ENCODE measurements at places on chromosomes 7 and 10. TPM values are rescaled to one million over a fixed set of nuclear protein-coding genes. Genes with fewer than 3 reads are reported as not detected.

DNA sequence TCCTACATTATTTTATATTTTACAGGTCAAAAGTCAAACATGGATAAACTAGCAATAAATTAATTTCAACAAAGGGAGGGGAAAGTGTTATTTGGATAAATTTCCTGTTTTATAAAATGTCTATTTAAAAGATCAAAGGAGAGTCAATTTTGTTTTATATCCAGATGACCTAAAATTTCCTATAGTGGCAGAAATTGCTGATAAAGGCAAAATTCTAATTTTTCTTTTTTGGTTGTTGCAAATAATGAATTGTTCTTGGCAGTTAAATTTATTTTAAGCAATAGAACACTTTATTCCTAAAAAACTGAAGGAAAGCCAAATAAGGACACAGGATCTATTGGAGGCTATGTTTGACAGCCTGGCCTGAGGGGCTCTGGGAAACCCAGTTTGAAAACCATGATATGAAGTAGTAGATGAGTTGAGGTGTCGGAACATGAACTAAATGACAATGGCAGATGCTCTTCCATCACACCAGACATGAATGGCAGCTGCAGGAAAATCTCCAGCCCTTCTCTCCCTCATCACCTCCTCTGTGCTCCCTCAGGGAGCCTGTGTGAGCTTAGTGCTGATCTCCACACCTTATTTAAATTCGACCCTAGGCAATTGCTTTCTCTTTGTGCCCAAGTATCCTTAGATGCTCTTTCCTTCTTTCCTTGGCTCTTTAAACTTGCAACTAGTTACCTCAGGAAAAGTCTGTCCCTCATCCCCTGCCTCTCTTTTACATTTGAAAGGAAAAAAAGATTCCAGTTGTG, 395.0 kb downstream of the THSD7A start:
- DNase-seq: no peak

DNA sequence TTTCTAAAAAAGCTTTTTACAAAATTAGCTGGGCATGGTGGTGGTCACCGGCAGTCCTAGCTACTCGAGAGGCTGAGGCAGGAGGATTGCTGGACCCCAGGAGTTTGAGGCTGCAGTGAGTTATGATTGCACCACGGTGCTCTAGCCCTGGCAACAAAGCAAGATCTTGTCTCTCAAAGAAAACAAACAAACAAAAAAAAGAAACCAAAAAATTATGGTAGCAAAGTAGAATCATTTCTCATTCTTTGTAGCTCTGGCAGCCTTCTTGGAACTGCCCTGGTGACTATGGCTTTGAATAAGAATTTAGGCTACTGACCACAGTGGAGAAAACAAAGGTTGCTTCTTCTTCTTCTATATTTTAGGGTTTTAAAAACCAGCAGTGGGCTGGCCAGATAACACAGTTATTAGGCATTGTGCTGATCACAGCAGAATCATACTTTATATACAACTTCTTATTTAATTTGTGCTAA, 41.9 kb upstream of the PRKAR2B start:
- DNase-seq: no peak

- DNase-seq: no peak
Observed at GRCh38 chr10:47165711-47166404, 134.1 kb upstream of the GDF10 start.

GRCh38 chr7:18995811-18996426, 121.5 kb downstream of the TWIST1 start:
- no peak for DNase-seq

- DNase-seq: no peak
Observed at GRCh38 chr7:149199234-149199995, 4.1 kb downstream of the ZNF282 start.

DNA sequence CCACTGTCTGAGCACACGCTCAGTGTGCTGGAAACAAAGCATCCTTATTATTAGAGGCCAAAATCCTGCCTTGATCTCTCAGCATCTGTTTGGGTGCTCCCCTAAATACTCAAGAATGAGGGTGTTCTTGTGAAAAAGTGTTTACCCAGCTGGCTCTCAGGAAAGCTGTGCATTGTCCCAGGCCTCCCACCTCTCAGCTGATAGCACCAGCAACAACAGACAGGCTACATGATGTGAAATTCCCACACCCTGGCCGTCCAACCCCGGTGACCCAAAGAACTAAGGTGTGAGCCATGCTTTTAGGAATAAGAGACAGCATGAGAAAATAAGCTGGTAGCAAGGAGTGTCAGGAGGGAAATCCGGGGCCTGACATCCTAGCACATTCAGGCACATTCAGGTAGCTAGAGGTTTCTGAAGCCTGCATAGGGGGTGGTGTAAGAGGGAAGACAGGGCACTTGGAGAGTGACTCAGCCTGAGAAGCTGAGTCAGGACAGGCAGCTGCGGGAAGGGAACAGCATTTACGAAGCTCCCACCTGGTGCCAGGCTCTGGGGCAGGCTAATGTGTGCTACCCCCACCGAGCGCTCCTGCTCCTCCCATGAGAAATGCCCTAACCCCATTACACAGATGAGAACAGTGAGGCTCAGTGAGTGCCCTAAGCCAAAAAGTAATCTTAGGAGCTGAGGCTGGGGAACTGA, 205.6 kb downstream of the GRID1 start:
- no peak for DNase-seq

DNA sequence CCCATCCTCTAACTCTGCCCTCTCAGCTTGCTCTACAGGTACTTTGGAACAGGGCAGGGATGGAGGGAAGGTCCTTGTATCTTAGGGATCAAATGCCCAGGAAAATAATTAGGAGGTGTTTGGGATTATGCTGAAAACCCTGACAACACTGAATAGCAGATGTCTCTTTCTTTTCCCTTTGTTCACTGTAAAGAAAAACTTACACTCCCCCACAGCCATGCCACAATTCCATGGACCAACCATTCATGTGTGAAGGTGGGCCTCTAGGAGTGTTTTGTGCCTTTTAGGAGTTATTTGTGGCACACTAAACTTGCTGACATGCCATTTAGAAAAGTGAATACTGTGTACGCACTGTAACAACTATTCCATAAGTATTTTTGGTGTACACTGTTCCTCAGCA, 108.1 kb downstream of the SNX10 start:
- DNase-seq: no peak

DNA sequence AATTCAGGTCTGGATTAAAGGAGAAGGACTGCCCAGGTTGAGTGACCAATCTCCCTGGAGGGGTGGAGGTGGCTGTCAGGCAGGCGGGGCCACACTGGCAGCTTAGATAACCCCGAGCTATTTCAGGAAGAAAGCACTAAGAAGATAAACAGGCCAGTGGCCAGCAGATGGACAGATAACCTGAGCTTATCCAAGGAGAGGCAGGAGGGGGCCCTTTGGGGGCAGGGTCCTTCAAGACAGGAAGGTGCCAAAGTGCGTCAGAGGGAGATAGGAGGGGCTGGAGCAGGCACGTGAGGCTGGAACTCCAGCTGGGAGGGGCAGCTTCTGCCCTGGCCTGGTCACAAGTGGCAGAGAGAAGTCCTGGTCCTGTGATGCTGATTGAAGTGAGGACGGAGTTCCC, 29.8 kb upstream of the PODXL start:
- no peak for DNase-seq

GRCh38 chr7:143361552-143362130, 872 bp downstream of the FAM131B start:
- DNase-seq: no peak

GRCh38 chr7:55567571-55567970, 4.7 kb downstream of the VOPP1 start:
- DNase-seq: no peak

- DNase-seq: no peak
Observed at GRCh38 chr10:100724531-100725027, 20.8 kb upstream of the PAX2 start.

GRCh38 chr7:110065121-110065520, 1025.8 kb upstream of the LRRN3 start:
- DNase-seq: no peak

- DNase-seq: no peak
Observed at GRCh38 chr10:71297343-71297742, 21.7 kb upstream of the SLC29A3 start.

DNA sequence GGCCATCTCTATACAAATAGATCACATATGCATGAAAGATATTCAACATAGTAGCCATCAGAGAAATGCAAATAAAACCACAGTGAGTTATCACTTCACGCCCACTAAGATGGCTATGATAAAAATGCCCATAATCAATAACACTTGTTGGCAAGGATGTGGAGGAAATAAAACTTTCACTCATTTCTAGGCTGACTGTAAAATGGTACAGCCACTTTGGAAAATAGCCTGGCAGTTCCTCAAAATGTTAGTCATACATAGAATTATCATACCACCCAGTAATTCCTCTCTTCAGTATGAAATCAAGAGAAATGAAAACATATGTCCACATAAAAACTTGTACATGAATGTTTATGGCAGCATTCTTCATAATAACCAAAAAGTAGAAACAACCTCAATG, 324.9 kb downstream of the LRRTM3 start:
- DNase-seq: no peak

GRCh38 chr7:3978839-3979238, 677.8 kb downstream of the SDK1 start:
- DNase-seq: no peak

DNA sequence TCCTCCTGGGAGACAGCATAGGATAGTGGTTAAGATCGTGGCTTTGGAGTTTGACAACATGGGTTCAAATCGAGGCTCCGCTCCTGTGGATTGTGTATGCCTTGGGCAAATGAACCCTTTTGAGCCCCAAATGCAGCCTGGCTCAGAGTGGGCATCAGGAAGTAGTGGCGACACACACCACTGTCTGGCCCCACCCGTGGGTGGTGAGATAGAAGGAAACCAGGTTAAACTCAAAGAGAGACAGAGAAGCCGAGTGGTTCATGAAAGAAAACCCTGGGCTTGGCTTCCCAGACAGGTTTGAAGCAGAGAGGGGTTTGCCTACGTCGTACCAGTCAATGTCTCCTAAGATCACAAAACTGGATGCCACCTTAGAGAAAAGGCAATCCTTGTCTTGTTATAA, 57.7 kb downstream of the PRTFDC1 start:
- DNase-seq: no peak

DNA sequence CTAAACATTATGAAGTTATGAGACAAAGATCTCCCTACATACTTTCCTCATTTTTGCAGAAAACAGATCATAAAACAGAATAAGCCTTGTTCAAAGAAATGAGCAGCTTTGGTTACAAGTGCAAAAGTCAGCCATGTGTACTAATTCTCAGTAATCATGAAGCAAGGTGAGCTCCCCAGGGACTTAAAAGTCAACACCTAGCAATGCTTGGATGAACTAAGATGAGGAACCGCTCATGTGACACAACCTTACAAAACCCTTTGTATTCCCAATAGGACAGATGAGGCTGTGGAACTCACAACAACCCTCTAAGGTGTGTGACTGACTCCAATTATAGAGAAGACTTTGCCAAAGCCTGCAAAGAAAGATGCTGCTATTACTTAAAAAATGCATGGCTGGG, 154.5 kb downstream of the SLC25A13 start:
- no peak for DNase-seq

GRCh38 chr10:8844141-8844540, 789.7 kb downstream of the GATA3 start:
- no peak for DNase-seq

GRCh38 chr7:5088906-5089305, 43.2 kb downstream of the RBAK start:
- DNase-seq: no peak

- peak; percentile 15 for DNase-seq
Observed at GRCh38 chr10:22824520-22824919, 103.3 kb upstream of the ARMC3 start.

GRCh38 chr7:7922684-7923385, 45.8 kb upstream of the GLCCI1 start:
- DNase-seq: no peak

DNA sequence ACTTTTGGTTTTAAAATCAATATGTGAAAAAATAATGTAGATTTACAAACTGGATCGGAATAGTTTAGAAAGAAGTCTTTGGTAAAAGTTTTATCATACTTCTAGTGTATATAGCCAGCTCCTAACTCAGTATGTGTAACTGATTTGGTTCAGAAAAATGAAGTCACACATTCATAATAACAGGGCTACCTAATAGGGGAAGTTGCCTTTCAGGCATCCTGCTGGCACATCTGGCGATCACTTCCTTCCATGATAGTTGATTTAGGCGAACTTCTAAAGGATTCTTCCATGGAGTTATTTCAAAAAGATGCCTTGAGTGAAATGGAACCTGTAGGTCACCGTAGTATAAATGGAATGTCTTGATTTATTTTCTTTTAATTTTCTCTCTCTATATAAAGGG, 69.1 kb downstream of the SHH start:
- no peak for DNase-seq

DNA sequence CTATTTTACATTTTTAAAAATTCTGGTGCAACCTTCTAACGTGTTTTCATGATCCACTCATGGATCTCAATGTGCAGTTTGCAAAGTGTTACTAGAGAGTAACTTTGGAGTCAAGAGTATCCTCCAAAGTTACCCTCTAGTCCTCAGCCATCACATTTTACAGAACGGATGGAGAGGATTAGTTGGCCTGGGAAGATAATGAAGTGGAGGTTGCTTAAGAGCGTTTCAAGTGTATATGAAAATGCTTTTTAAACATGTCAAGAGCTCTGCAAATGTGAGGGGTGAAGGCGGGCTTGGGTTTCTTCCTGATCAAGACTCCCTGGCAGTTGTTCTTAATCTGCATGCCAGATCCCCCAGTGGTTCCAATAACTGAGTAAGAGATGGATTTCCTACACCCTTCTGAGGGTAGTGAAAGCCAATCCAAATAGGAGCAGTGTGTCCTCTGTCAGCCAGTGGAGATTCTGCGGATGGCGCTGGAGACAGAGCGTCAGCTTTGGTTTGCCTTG, 299.4 kb upstream of the NPVF start:
- no peak for DNase-seq

GRCh38 chr10:86172301-86172700, 194.3 kb downstream of the GRID1 start:
- no peak for DNase-seq

GRCh38 chr10:34699904-34700517, 115.1 kb downstream of the PARD3 start:
- no peak for DNase-seq

GRCh38 chr10:14889318-14889717, 10.7 kb downstream of the SUV39H2 start:
- no peak for DNase-seq

DNA sequence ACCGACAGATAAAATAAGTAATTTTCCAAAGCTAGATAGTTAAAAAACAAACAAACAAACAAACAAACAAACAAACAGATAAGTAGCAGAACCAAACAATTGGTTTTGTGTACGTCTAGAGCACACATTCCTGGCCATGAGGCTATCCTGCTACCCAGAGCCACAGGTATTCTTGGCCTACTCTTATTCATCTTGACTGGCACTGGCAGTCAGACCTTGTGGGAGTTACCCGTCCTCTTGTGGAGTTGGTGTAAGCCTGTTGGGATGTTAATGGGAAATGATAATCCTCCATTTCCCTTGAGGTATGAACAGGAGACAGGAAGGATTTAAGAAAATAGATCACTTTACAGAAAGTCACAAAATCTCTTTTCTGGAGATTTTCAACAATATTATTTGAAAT, 142.4 kb upstream of the MEOX2 start:
- no peak for DNase-seq

The NPTX2 gene
- not detected for total RNA-seq

The CTAGE8 gene
- 6.1 TPM for total RNA-seq

The MCM10 gene
- total RNA-seq: 43.1 TPM

The ZNF853 gene
- total RNA-seq: 0.05 TPM

The TEX47 gene
- total RNA-seq: not detected

The ZNF365 gene
- total RNA-seq: 1.8 TPM

The CPA4 gene
- total RNA-seq: 38.7 TPM

The SAMD9 gene
- 5.3 TPM for total RNA-seq

The UTF1 gene
- total RNA-seq: not detected

The GPRIN2 gene
- 1.7 TPM for total RNA-seq

The MMD2 gene
- not detected for total RNA-seq

The MSMB gene
- not detected for total RNA-seq
